Activated T-helper 1 cell treated with anti-CD3 and anti-CD28 coated beads, Interleukin-12 subunit alpha, Interleukin-12 subunit beta, Interleukin-2, Interleukin-4 antibody, amounts not matched to agents 30 ng/mL and 10 ng/mL and 1 ng/mL, durations not matched to agents 14 hours and 24 hours and 36 hours (primary cell): ENCODE measurements at places on chromosomes 6 and 20. TPM values are rescaled to one million over a fixed set of nuclear protein-coding genes. Genes with fewer than 3 reads are reported as not detected.
A peak's percentile ranks its signal among the peaks of the same experiment; 100 is the strongest.

GRCh38 chr6:138722425-138723371 is 50.9 kb upstream of the CCDC28A start:
- no peak for DNase-seq
- H3K27ac ChIP-seq: no peak overlapping the region
- peaks cover 3% of the 10 kb centered on the region for H3K27me3 ChIP-seq
- no peaks in the 10 kb centered on the region for H3K36me3 ChIP-seq
- peaks cover 5% of the 10 kb centered on the region for H3K4me1 ChIP-seq
- H3K4me3 ChIP-seq: no peak overlapping the region

GRCh38 chr6:31332637-31333602 is 24.1 kb downstream of the HLA-B start:
- H3K27me3 ChIP-seq: no peaks in the 10 kb centered on the region
- DNase-seq: no peak
- H3K4me3 ChIP-seq: peak overlapping the region; percentile 10

The GABRR1 gene
- total RNA-seq: not detected in 2 replicates

The PLCB4 gene
- not detected in 2 replicates for total RNA-seq

The LY6G6F gene
- not detected in 2 replicates for total RNA-seq

The GGT7 gene
- total RNA-seq: 12.5 and 13.7 TPM in 2 replicates

DNA sequence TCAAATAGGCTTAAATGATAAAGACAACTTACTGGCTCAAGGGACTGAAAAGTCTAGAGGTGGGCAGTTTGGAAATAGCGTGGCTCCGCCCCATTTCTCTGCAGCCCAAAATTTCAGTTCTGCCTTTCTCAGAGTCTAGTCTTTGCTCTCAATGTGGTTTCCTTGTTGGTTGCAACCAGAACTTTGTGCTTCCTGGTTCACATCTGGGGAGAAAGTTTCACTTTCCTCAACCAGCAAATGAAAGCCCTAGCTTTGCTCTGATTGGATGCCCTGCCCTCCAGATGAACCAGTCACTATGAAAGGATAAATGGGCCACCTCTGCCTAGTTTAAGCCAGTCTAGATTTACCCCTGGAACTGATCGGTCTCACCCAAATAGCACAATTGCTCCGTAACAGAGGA is 14.9 kb downstream of the SYCP2L start:
- peaks cover 2% of the 10 kb centered on the region for H3K27me3 ChIP-seq
- H3K36me3 ChIP-seq: no peaks in the 10 kb centered on the region
- H3K27ac ChIP-seq: no peak overlapping the region
- no peak overlapping the region for H3K4me3 ChIP-seq

DNA sequence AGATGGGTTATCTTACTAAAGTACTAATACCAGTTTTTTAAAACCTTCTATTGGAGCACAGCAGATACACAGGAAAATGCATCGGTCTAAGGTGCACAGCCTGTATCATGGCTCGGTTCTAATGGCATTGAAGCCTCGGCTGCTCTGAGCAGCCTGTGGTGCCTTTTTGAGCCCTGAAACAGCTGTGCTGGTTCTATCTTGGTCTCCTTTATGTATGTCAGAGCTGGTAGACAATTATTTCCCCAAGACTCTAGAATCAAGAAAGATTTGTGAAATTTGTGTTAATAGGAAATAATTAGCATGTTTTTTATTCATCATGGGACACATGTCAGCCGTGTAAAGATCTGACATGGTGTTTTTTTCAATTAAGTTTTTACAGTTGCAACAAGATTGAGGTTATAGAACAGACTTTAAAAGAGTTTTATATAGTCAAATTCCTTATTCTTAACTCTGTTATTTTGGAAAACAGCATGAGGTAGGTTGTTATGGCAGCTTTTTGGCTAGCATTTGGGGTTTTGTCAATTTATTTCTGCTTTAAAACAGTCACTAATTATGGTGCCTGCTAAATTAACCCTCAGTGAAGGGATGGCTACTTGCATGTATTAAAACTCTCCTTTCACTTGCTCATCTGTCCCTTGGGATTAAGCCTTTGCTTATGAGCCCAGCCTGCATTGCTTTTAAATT is 40.3 kb upstream of the C20orf144 start:
- H3K27ac ChIP-seq: no peak overlapping the region
- H3K4me3 ChIP-seq: no peak overlapping the region
- DNase-seq: no peak
- H3K36me3 ChIP-seq: peaks cover 20% of the 10 kb centered on the region
- H3K27me3 ChIP-seq: no peaks in the 10 kb centered on the region
